ENCODE measurements at places on chromosomes 1 and 21.

DNA sequence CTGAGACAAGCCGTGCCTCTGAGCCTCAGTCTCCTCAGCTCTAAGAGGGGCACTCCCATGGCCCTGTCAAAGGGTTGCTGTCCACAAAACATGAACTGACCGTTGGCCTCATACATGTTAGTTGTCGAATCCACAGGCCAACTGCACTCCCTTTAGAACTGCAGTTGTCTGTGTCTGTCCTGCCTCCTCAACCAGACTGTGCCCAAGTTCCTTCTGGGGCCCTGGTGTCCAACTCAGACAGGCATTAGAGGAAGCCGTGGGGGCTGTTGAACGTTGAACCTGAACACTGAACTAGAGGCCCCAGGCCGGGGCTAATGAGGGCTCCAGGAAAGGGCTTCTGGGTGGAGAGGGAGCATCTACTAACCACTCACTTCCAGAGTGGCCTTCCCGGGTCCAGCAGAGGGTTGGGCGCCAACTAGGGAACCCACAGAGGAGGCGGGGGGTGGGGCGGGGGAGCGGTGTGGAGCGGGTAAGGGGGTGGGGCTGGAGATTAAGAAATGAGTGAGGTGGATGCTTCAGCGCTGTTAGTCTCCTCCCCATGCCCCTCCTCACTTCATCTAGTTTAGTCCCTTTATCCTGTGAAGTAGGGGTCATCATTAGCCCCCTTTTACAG is at the start of gene RAB42:
RAB42 (plus strand) TSS at position 558 of the 613 bp plus-strand sequence. CDS start 247 bp downstream, outside the sequence.
- DNase-seq, result no peak

DNA sequence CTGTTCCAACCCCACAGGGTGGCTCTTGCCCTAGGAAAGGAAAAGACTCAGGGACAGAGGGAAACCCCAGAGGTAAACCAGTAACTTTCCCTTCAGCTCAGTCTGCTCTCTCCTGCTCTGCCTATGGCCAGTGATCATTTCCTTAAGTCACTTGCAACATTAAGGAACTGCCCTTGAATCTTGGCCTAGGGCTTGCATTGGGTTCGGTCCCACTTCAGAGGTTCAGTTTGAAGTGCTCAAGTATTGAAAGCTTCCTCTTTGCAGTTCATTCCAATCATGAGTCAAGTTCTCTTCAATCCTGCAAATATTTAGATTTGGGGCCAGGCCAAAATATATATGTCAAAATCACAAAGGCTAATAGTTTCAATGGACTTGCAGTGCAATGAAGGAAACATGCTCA is 97.7 kb upstream of the IRF2BP2 start:
- DNase-seq, result no peak

- DNase-seq, result no peak
Observed at GRCh38 chr1:89364954-89365550, 1.2 kb downstream of the GBP6 start.

GRCh38 chr1:213615226-213615916 is 372.4 kb upstream of the PROX1 start:
- DNase-seq, result no peak

DNA sequence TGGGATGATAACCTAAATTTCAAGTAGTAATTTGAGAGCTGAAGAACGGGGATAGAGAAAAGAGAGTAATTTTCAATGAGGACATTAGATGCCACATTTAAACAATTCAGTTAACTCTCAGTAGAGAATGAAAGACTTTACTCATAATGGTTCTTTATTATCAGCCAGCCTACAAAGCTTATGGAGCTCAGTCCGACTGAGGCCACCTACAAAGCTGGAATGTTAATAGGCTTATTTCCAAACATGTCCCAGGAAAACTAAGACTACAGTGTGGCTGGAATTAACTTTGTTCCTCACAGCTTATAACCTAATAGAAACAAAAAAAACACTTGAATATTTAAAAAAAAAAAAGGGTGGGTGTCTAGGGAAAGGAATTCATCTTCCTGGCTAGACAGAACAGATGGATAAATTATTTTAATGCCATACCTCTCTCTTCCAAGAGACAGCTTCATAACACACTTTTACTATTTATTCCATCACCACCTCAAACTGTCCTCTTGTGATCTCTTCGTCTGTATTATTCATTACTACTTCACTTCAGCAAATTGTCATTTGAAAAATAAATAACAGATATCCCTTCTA is 9.8 kb downstream of the SLC19A2 start:
- no peak for DNase-seq

- no peak for DNase-seq
Observed at GRCh38 chr1:119159966-119160365, 19.5 kb upstream of the WARS2 start.

GRCh38 chr1:119186471-119186870 is 46.0 kb upstream of the WARS2 start:
- no peak for DNase-seq

- no peak for DNase-seq
Observed at GRCh38 chr1:91555074-91555730, 54.6 kb downstream of the CDC7 start.

DNA sequence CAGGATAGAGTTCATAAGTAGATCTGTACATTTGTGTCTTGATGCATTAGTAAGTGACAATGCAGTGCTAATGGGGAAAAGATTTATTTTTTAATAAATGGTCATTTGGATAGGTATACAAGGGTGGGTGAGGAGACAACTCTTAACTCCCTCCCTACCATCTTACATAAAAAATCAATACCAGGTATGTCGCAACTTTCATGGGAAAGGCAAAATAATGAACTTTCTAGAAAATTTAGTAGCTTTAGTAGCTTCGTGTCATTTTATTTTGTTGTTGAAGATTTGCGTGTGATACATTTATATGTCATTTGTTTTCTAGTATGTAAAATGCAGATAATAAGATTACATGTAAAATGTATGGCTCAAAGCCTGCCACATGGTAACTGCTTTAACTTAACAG is 310.8 kb downstream of the RYR2 start:
- DNase-seq, result no peak

DNA sequence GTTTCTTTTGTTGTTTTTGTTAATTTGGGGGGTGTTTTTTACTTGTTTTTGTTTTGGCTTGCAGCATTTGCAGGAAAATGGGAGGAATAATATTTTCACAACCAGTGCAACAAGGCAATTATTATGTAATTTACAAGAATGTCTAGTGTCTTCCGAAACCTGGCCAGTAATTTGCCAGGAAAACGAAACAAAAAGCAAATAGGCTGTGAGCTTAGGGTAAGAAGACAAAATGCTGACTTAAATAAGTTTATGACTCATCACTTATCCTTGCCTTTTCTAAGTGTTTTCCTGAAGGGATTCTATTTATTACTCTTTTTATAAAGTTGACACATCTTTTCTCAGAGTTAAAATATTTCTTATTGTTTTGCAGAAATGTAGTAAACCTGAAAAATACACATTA is 49.8 kb downstream of the KCNT2 start:
- no peak for DNase-seq

- DNase-seq, result peak; percentile 24
Observed at GRCh38 chr1:36650200-36651065, 167.7 kb upstream of the CSF3R start.

GRCh38 chr1:90964444-90965035 is 57.3 kb downstream of the ZNF644 start:
- no peak for DNase-seq

DNA sequence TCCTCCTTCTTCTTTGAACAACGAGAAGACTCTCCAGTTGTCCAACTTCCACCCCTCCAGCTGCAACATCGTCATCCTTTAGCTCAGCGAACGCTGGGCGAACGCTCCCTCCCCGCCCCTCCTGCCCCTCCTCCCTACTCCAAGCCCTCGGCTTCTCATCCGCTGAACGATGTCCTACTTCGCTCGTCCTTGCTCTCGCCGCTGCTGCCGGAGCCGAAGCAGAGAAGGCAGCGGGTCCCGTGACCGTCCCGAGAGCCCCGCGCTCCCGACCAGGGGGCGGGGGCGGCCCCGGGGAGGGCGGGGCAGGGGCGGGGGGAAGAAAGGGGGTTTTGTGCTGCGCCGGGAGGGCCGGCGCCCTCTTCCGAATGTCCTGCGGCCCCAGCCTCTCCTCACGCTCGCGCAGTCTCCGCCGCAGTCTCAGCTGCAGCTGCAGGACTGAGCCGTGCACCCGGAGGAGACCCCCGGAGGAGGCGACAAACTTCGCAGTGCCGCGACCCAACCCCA is at the start of gene BCAN:
BCAN (plus strand) TSS at position 357 of the 504 bp plus-strand sequence. CDS start 3,938 bp downstream, outside the sequence.
- DNase-seq, result no peak

- DNase-seq, result no peak
Observed at GRCh38 chr1:20634594-20635084, 1.4 kb downstream of the PINK1 start.

- DNase-seq, result no peak
Observed at GRCh38 chr1:154829062-154829461, 41.0 kb downstream of the KCNN3 start.

GRCh38 chr1:29259802-29260441 is 23.6 kb downstream of the PTPRU start:
- no peak for DNase-seq

GRCh38 chr1:16617114-16617631 is 3.8 kb upstream of the NBPF1 start:
- DNase-seq, result no peak

DNA sequence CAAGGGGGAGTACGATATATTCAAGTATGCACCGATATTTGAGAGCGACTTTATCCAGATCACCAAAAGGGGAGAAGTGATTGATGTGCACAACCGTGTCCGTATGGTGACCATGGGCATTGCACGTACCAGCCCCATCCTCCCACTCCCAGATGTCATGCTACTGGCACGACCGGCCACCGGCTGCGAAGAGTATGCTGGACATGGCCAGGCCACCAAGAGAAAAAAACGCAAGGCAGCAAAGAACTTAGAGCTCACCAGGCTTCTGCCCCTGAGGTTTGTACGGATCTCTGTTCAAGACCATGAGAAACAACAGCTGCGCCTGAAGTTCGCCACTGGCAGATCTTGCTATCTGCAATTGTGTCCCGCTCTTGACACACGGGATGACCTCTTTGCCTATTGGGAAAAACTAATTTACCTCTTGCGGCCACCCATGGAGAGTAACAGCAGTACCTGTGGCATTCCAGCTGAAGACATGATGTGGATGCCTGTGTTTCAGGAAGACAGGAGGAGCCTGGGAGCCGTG is 16.5 kb downstream of the ATF3 start:
- DNase-seq, result no peak

GRCh38 chr1:11693024-11693590 is 1.6 kb downstream of the DRAXIN start:
- DNase-seq, result no peak

- no peak for DNase-seq
Observed at GRCh38 chr1:47708019-47708535, 270.2 kb downstream of the FOXD2 start.

- DNase-seq, result peak; percentile 4
Observed at GRCh38 chr1:161190962-161191521, 7.8 kb downstream of the ADAMTS4 start.

GRCh38 chr1:55285834-55286233 is 70.7 kb upstream of the USP24 start:
- no peak for DNase-seq

DNA sequence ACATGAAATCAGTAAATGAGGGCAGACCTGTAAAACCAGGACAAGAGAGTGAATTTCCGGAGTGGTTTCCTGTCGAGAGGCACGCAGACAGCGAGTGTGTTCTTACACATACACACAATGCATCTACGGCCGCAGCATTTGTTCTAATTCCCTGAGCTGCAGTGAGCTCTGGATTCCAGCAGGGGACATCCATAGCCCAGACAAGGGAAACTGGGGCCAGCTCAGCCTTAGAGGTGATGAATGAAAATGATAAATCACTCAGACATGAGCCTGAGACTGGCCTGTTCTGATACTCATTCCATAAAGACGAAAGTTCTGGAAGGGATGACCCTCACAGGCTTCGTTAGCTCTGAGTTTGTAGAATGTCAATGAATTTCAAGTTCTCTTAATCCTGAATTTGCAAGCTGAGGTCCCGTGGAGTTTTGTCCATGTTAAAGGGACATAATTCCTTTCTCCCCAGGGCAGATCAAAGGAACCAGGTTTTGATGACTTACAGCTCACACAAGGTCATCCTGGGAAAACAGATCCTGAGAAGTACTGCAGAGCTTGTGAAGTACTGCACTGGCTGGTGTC is 207.9 kb upstream of the C1orf87 start:
- peak; percentile 33 for DNase-seq

- no peak for DNase-seq
Observed at GRCh38 chr21:41786509-41786987, 19.7 kb upstream of the RIPK4 start.

- no peak for DNase-seq
Observed at GRCh38 chr1:160855181-160855981, 7.3 kb downstream of the CD244 start.

DNA sequence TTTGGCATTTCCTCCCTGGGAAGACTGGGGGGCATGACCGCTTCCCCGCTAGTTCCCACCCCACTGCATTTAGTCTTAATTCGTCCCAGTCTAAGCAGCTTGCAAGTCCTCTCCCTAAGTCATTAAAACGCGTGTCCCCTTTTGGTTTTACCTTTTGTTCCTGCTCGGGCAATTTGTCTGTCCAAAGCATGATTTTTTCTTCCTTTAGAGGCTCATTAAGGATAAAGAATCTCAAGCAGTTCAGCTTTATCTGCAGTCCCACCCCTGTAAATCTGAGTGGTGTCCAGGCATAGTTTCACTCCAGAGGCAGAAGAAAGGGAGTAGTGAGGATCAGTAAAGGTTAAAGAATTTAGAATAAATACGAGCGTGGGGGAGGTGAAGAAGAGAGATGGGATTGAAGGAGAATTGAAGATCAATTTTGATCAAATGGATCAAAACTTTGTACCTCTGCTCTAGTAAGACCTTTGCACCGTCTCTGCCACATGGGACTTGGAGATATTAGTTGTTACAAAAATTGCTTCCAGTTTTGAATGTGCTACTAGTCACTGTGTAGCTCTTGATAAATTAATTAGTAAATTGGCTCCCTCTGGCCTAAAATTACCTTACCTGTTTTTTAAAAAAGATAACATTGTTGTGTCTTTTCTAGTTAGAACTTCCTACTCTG is 989 bp upstream of the ETV3 start:
- DNase-seq, result no peak

GRCh38 chr1:73161418-73161817 is 879.1 kb upstream of the NEGR1 start:
- DNase-seq, result no peak

DNA sequence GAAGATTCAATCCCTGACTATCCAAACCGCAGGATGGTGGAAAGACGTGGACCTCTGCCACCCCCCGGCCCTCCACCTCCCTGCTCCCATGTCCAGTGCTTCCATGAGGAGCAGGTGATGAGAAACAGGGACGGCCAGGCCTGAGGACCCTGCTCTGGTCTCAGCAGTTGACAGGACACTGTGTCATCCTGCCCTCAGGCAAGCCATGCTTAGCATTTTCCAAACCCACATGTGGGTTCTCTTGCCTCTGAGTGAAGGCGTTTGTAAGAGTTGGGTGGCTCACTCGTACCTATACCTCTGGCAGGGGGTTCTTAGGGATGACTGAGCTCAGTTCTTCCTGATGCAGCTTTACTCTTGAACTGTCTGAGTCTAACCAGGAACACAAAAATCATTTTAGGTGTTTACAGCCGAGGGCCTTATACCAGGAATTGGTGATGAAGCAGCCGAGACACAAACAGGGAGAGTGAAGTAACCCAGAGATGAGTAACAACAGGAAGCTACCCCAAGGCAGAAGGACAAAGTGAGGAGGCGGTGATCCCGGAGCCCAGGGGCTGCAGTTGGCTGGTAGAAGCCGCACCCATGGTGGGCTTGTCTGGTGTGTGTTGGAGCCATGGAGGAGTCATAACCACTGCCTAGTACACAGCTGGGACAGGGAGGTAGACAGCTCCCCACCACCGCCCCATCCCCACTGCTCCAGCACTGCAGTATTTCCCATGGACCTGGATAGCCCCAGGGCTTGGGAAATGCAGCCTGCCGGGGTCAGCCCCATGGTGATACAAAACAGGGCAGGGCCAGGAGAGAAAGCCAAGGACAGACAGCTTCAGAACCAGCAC is 21.4 kb downstream of the MYBPH start:
- DNase-seq, result no peak
